ENCODE measurements at places on chromosomes 2 and 18.

DNA sequence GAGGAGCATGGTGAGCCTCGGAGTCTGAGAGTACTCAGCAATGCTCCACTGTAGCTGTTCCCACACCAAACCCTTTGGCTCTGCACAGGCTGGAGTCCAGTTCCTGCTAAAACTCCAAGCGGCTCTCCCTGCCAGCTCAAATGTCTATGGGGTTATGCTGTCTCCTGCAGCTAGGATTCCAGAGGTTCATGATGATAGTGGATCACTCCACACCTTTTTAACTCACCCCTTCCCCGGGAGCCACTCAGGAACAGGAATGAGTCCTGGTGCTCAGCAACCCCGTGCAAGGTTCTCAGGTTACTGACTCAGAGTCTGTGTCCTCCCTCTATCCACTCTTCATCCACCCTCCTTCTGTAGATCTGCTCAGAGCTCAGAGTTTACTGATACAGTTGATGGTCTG is 410.0 kb downstream of the CDH19 start:
- DNase-seq: no peak

GRCh38 chr2:10009811-10010781 is 33.3 kb upstream of the KLF11 start:
- DNase-seq: no peak

DNA sequence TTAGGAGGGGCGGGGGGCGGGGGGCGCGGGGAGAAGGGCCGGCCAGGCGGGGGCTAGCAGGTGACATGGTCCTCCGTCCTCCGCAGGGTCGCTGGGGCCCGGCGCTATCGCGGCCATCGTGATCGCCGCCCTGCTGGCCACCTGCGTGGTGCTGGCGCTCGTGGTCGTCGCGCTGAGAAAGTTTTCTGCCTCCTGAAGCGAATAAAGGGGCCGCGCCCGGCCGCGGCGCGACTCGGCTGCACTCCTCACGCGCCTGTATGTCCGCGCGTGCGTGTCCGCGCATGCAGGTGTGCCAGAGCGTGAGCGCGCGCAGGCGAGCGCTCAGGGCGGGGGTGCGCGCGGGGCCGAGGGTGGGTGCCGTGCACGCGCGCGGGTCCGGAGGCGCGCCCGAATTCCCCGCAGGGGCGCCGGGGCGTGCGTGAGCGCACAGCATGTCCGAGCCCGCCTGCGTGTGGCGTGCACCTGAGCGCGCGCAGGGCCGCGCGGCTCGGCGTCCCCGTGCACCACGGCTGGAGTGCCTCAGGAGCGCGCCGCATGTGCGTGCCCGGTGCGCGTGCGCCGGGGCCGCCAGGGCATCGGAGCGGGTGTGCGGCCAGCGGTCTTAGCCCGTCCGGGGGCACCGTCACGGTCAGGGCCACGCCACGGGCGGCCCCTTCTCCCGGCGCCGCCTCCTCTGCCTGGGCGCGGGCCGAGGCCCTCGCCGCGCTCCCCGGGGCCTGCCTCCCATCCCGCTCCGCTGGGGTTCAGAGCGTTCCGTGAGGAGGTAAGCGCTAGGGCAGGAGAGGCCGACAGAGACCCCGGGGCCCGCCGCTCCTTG is 6.3 kb downstream of the SNORC start:
- DNase-seq: no peak

GRCh38 chr2:154855138-154855537 is 156.6 kb downstream of the KCNJ3 start:
- no peak for DNase-seq

- DNase-seq: no peak
These were observed 851.8 kb upstream of the CRIM1 start for GRCh38 chr2:35503738-35504199.

DNA sequence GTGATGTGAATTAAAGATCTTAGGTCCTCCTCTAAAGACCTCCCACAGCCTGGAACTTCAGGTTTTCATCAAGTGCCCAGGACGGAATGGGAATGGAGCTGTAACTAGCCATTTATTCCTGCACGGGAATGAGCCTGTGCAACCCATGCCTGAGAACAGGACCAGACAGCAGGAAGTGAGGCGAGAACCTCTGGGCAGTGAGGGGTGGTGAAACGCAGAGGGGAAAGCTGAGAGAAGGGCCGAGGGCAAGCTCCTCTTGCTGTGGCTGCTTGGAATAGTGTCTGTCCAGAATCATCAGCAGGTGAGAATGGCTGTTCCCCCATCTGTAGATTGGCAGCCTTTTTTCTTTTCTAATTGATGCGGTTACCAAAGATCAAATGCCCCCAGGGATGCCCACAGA is 4.8 kb upstream of the RALB start:
- DNase-seq: no peak
